ENCODE measurements at places on chromosomes 6 and 20. TPM values are rescaled to one million over a fixed set of nuclear protein-coding genes. Genes with fewer than 3 reads are reported as not detected.
A peak's percentile ranks its signal among the peaks of the same experiment; 100 is the strongest.

DNA sequence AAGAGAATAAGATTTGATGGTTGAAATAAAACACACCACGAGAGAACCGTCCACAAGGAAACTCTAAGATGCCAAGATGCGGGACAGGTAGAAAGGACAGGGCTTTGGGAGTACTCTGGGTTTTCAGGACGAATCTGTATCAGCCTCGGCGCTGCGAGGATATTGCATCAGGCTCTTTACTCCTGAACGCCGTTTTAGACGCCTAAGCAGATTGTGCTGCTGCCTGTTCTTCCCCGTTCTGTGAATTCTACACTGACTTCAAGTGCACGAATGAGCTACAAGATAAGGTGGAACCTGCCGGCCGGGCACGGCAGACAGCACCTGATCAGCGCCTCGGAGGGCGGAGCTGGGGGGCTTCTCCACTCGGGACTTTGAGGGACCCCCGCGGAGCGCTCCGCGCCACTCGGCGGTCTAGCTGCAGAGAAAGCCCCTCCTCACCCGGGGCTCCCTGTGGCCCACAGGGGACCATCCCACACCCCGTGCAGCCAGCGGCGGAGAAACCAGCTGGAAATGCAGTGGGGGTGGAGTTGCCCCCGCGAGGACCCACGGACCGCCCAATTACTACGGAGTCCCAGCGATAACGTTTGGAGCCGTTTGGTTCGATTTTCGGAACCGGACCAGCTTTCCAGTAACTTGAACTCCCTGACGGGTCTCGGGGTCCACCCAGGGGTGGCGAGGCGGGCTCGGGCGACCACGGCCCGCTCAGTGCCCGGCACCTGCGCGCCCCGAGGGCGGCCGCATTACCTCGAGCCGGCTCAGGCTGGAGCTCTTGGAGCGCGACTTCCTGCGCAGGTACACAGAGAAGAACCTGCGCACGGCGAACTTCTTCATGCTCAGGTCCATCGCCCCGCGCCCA, 646 bp downstream of the RPS6KA2 start:
- peak; percentile 36 for DNase-seq

GRCh38 chr6:105537981-105538578, 135.2 kb upstream of the PREP start:
- no peak for DNase-seq

- no peak for DNase-seq
Observed at GRCh38 chr6:139839506-139840156, 465.2 kb upstream of the CITED2 start.

GRCh38 chr20:4029505-4030467, 14.4 kb upstream of the RNF24 start:
- DNase-seq, result no peak

- no peak for DNase-seq
Observed at GRCh38 chr20:17023806-17024205, 203.0 kb upstream of the PCSK2 start.

Gene ADA
- 112 TPM for total RNA-seq

Gene NR2E1
- not detected for total RNA-seq

DNA sequence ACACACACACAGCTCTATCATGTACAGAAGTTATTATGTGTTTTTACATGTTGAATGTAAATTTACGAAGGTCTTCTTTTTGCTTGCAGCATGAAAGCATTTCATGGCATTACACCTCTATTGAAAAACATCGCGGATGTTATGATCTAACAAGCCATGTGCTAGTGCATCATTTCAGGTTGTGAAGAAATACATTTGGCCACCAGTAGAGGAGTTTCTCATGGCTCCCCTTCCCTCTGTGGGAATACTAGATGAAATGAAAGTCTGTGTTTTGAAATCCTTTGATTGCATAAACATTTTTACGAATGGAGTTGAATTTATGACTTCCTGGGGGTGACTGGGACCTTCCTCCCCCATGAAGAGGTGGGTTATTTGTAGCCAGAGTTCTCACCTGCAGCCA, 17.7 kb downstream of the MAS1 start:
- no peak for DNase-seq
